ENCODE measurements at places on chromosomes 2 and 18. TPM values are rescaled to one million over a fixed set of nuclear protein-coding genes. Genes with fewer than 3 reads are reported as not detected.

The IL36A gene
- total RNA-seq, result not detected

The TOGARAM2 gene
- not detected for total RNA-seq

The GATA6 gene
- total RNA-seq, result not detected

The LRRTM4 gene
- not detected for total RNA-seq

The SOWAHC gene
- not detected for total RNA-seq

The DUSP19 gene
- total RNA-seq, result 4.0 TPM

The MTLN gene
- total RNA-seq, result 8.5 TPM

The MAB21L4 gene
- not detected for total RNA-seq

The TMEM169 gene
- total RNA-seq, result 0.57 TPM

The MAP3K19 gene
- not detected for total RNA-seq

The CDK15 gene
- not detected for total RNA-seq

The DYNC2LI1 gene
- total RNA-seq, result 20.5 TPM

The CHST10 gene
- total RNA-seq, result 13.5 TPM

The ALPP gene
- total RNA-seq, result not detected

The FBXO48 gene
- total RNA-seq, result 8.5 TPM

The FECH gene
- total RNA-seq, result 5.0 TPM

The ANKRD30B gene
- total RNA-seq, result not detected

The TTN gene
- under 0.01 TPM for total RNA-seq

The CCDC150 gene
- 28.7 TPM for total RNA-seq

The WDR33 gene
- total RNA-seq, result 96.6 TPM

The RAD51AP2 gene
- total RNA-seq, result not detected

The ERBB4 gene
- not detected for total RNA-seq

The GALNT14 gene
- 25.6 TPM for total RNA-seq

The SCYGR5 gene
- not detected for total RNA-seq
